DMS79 (cell line): ENCODE measurements at places on chromosomes 4 and X.

- DNase-seq, result no peak
Measured at GRCh38 chrX:115134382-115134781, 54.8 kb upstream of the RBMXL3 start.

- DNase-seq, result no peak
Measured at GRCh38 chrX:111338095-111338698, 67.9 kb upstream of the CAPN6 start.

DNA sequence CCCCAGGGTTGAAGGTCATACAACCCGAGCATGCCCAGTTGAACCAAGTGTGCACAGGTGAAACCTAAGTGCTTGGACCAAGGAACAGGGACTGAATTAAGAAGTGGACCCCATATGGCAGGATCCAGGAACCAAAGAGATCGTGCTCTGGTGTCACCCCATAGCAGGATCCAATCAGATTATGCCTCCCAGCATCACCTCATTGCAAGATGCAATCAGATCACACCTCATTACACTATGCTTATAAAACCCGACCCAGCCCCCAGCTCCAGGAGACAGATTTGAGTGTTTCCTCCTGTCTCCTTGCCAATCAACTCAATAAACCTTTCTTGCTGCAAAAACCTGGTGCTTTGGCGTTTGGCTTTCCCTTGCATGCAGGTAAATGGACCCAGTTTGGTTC, 37.6 kb downstream of the EFHC2 start:
- no peak for DNase-seq

GRCh38 chr4:76540486-76540885, 105.5 kb downstream of the SHROOM3 start:
- no peak for DNase-seq

DNA sequence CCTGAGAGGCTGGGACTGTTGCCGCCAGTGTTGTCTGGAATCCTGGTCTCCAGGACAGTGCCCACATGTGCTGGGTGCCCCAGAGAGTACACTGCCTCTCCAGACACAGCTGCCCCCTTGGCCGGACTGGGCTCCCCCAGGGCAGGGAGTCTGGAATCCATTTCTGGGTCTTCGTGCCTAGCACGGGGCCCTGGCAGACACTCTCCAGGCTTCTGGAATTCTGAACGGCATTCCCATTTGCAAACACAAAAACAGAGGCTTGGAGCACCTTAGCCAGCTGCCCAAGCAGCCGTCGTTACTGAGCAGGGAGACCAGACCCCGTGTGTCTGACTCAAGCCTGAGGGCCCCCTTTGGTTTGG, 20.8 kb downstream of the HMX1 start:
- DNase-seq, result no peak

DNA sequence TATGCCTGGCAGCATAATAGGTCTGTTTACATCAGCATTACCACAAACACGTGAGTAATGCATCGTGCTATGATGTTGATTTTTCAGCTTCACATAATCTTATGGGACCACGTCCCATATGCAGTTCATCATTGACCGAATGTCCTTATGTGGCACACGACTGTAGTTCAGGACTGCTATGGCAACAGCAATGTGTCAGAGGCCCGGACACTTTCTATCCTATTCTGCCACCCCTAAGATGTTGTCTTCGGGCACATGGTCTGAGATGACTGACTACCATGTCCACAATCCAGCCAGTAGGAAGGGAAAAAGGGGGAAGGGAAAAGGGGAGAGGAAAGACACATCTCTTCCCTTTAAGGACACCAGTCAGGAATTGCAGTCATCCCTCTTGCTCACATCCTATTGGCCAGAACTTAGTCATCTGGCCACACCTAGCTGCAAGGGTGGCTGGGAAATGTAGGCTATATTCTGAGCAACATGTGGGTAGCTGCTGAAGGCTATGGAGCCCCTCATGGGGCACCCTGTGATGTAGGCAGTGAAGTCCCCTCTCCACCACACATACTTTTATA, 196.0 kb upstream of the RBPJ start:
- DNase-seq, result no peak

- DNase-seq, result no peak
Measured at GRCh38 chr4:3822230-3822947, 56.2 kb downstream of the ADRA2C start.

- no peak for DNase-seq
Measured at GRCh38 chr4:71553605-71554004, 214.8 kb downstream of the SLC4A4 start.

GRCh38 chrX:45765767-45766166, 565.1 kb upstream of the DIPK2B start:
- DNase-seq, result no peak

GRCh38 chr4:89820010-89820409, 17.0 kb downstream of the SNCA start:
- DNase-seq, result peak; percentile 25

- DNase-seq, result no peak
Measured at GRCh38 chrX:40267334-40268187, 169.8 kb upstream of the BCOR start.

DNA sequence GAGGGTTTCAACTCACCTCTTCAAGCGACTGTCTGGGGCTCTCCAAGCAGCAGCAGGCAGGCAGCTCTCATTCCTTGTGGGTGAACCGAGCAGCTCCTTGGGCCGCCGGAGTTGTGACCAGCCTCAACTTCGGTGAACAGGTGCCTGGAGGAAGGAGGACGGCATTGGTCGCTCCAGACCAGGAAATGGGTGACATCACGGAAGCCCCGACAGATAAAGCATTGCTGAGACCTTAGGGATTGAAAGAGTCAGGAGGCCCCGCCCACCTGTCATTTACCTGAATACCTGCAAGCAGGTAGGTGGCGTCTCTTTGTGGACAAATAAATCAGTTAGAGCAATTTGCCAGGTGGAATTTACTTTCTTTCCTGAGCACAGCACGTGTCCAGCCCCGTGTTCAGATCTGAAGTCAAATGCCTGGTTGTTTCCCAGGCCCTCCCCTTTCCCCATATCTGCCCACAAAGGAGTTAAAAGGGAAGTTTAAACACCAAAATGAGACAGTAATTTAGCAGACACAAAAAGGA, at the start of gene LNX1:
Gene LNX1, minus strand, starts transcription at position 115 of the 521 bp plus-strand sequence. CDS start 17,484 bp downstream, outside the sequence.
- no peak for DNase-seq

DNA sequence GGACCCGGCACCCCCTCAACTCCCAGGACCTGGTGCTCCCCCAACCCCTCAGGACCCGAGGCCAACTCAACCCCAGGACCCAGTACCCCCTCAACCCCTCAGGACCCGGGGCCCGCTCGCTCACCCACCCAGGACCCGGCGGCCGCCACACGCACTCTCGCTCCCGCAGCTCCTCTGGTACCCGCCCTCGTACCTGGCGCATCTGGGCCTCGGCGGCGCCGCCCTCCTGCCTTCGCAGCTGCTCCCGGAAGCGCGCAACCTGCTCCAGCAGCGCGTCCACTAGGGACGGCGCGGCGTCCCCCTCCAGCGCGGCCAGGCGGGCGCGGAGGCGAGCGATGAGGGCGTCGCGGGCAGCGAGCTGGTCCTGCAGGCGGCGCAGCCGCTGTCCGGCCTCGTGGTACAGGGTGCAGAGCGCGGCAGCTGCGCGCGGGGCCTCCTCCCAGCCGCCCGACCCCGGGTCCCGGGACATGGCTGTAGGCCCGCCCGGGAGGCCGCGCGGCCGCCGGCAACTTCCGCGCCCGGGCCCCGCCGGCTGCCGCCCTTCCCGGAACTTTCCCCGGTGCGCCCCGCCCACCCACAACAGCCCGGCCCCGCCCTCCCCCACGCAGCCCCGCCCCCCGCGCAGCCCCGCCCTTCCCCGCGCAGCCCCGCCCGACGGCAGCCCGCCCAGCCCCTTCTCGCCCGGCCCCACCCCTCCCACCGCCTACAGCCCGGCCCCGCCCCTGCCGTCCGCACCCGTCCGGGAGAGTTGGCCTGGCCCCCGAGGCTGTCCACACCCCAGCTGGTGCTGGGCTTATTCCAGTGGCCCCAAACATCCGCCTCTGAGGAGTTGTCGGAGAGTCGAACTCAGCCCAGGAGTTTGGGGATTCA, at the start of gene TNIP2:
Gene TNIP2, minus strand, starts transcription at position 516 of the 870 bp plus-strand sequence. Its CDS starts 47 bp downstream, at position 469.
- peak; percentile 4 for DNase-seq
